ENCODE measurements at places on chromosomes 1 and 21.

- no peak for DNase-seq
Measured at GRCh38 chr1:17886386-17886785, 131.3 kb downstream of the ACTL8 start.

- no peak for DNase-seq
Measured at GRCh38 chr1:207603777-207604176, 41.2 kb upstream of the CR1L start.

DNA sequence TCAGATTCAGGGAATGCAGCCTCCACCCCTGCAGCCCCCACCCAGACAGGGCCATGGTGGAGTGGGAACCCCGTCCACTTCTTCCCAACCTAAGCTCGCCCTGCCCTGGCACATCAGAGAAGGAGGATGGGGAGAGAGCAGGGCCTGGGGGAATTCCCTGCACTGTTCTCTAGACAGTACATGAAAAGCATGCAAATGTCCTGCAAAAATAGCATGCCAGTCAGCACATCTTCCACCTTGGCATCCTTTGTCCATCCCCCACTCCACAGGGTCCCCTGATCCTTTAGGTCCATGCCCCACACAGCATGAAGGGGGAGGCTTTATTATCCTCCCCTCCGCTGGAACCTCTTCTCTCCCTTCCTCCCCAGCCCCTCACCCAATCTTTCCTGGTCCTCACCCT is 35.0 kb upstream of the RD3 start:
- no peak for DNase-seq

- DNase-seq, result no peak
Measured at GRCh38 chr1:36622741-36623648, 140.3 kb upstream of the CSF3R start.

DNA sequence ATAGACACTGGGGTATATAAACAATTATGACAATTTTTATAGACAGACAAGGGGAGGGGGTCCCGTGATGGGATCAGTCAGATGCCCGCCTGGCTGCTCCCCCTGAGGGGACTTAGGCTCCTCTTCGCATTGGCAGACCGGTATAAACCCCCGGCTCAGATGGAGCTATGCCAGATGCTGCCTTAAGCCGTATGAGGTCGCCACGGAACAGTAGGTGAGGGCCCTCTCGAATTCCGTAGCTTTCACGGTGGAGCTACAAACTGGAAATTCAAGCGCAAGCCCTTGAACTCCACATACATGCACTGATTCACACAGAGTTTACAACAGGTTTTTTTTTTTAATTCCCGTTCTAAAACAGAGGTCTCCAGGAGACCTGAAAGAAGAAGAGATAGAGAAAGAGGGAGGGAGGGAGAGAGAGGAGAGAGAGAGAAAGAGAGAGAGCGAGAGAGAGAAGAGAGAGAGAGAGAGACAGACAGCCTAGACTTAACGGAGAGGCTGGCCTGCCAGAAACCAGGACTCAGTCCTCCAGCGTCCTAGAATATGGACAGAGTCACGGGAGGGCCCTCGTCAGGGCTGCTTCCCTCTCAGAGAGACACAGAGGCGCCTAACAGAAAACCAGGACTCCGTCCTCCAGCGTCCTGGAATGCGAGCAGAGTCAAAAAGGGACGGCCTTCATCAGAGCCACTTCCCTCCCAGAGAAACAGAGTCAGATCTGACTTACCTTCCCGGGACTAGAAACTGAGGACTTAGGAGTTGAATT is 24.4 kb upstream of the TMEM54 start:
- peak; percentile 62 for DNase-seq

DNA sequence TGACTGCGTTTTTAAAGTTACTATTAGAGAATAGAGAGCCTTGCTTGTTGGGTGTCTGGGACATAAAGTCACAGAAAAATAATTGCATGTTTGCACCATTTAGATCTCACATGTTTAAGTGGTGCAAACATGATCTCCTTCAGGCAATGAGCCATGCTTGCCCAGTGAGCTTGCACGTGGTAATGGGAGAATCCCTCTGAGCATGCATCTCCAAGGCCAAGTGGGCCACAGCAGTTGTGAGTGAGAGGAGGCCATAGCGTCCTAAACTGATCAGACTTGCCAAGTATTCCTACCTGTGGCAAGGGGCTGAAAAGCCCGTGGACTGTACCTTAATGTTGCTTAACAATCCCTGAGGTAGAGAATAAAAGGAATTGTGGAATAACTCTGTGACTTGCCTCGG is 158.3 kb downstream of the PLA2G4A start:
- no peak for DNase-seq

GRCh38 chr1:25810341-25811299 is 9.1 kb upstream of the MTFR1L start:
- peak; percentile 59 for DNase-seq

DNA sequence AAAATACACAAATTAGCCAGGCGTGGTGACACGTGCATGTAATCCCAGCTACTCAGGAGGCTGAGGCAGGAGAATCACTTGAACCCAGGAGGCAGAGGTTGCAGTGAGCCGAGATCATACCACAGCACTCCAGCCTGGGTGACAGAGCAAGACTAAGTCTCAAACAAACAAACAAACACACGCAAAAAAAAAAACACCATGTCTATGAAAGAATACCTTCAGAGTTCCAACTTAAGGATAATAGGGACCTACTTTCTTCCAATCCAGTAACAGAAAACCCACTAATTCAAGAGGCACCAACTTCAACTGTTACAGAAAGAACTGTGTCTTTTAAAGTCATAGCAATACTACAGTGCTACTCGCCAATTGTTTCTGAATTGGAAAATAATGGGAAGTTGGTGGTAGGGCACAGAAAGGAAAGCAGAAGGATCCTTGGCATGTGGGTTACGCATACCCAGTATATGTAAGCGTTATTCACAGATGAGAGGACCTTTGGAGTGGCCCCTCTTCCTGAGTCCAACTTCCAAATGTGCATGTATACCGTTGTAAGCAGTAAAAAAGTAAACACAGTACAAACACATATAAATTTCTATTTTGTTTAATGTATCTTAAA is 87.0 kb downstream of the ACBD6 start:
- DNase-seq, result no peak

DNA sequence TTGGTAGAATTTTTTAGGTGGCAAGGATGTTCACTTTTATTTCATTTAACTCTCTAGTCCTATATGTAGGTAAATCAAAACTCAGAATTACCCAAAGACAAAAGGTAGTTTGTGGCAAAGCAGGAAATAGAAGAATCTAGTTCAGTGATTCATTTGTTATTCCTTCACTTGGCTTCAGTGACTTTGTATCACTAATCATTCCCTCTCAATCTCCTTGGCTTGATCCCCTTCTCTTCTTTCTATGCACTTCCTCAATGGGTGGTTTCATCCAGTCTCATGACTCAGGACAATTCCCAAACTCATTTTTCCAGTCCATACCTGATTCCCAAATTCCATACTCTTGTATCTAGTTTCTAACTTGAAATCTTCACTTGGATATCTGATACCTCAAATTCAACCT is 64.9 kb downstream of the PRKACB start:
- DNase-seq, result no peak

GRCh38 chr1:222989443-222989842 is 153.6 kb downstream of the TLR5 start:
- no peak for DNase-seq

DNA sequence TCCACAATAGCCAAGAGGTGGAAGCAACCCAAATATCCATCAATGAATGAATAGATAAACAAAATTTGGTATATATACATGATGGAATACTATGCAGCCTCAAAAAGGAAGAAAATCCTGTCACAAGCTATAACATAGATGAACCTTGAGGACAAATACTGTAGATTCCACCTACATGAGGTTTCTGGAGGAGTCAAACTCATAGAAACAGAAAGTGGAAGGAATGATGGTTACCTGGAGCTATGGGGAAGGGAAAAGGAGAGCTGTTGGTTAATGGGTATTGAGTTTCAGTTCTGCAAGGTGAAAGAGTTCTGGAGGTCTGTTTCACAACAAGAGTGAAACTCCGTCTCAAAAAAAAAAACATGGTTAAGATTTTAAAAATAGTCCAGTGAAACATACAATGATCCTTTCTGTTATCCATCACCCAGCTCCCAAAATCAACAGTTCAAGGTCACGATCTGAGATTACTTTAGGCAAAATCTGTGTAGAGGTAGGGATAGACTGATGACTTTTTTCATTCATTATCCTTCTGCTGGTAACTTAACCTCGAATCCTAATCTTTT is 80.8 kb upstream of the HNRNPU start:
- no peak for DNase-seq

DNA sequence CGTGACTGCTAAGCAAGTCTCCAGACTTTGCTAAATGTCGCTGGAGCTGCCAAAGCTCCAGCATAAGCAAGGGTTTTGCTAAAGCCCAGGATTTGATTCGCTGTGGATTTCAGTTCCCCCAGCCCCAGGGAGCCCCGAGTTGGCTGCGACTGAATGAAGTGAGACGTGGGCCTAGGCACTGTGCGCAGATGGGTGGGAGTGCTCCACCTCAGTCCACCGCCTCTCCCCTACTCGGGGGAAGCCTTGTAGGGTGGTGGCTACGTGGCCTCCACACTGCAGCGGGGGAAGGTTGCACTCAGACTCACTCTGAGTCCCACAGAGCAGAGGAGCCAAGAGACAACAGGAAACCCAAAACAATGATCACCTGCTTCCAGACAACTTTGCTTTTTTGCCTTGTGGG is 397.8 kb upstream of the VAMP3 start:
- no peak for DNase-seq

GRCh38 chr1:183941001-183941400 is 96.5 kb downstream of the COLGALT2 start:
- peak; percentile 94 for DNase-seq

DNA sequence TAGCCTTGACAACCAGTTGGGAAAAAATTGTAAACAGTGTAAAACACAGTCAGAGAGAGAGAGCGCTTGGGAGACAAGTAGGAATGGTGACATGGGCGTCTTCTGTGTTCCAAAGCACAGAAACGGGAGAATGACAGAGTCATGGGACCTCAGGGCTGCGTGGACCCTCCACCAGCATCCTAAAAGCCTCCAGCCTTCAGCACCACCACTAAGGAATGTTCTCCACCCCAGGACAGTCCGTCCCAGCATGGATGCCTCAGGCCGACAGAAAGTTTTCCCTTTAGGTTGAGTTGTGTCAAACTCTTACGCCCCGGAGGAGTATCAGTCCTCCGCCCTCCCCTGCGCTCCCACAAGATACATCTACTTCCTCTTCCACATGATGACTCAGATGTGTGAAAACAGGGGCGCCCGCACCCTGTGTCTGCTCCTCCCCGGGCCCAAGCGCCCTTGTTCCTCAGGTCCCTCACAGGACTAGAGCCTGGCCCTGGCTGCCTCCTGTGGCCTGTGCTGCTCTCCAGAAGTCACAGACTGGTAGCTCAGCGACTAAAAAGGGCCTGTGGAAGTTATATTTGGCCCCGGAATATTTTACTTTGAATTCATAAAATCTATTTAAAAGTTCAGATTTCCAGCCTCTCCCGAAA is 63.9 kb upstream of the EFHD2 start:
- no peak for DNase-seq

DNA sequence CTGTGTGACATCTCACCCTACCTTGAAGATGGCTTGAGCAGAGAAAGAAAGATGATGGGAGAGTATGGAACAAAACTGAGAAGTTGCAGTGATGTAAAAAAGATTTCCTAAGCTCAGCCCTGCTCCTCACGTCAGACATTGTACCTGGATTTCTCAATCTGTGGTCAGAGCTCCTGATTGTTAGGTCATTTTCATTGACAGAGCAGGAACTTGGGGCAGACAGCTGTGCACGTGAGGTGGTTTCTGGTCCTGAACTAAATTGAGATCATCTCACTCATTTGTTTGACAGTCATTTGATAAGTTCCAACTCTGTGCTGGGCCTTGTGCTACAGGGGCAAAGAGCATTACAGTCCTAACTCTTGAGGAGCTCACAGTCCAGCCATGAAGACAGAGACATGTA is 10.2 kb downstream of the TRAF3IP3 start:
- no peak for DNase-seq

DNA sequence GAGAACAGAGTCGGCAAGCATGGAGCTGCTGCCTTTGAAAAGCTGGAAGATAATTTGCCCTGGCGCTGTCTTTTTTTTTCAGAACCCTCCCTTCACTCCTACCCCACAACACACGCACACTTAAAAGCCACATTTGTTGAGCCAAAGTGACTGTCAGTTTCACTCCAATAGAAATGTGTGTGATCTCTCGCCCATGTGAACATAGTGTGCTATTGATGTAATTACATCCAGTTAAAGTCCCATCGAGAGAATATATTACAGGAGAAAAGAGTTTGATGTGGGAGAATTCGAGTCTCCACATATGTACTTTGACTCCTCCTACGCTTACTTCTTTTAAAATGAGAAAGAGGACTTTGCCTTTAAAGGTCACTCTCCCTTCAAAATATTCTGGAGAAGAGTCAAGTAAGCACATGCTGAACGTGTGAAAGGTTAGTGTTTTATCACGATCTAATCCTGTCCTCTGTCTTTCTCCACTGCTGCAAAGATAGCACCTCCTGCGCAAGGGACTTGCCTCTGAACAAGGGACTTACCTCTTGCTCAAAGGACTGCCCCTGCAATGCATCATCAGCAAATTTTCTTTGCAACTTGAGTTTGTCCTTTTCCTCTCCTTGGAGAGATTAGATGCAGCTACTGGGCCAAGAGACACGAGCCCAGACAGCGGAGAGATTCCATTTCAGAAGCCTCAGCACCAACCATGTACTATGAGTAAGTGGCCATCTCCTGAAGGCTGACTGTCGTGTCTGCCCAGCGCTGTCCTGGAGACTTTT is 613.9 kb downstream of the PTPRU start:
- no peak for DNase-seq

- no peak for DNase-seq
Measured at GRCh38 chr21:21384977-21385376, 386.8 kb downstream of the NCAM2 start.

GRCh38 chr1:112059679-112060078 is 70.2 kb upstream of the KCND3 start:
- DNase-seq, result no peak

GRCh38 chr1:198687429-198687828 is 48.6 kb downstream of the PTPRC start:
- no peak for DNase-seq

DNA sequence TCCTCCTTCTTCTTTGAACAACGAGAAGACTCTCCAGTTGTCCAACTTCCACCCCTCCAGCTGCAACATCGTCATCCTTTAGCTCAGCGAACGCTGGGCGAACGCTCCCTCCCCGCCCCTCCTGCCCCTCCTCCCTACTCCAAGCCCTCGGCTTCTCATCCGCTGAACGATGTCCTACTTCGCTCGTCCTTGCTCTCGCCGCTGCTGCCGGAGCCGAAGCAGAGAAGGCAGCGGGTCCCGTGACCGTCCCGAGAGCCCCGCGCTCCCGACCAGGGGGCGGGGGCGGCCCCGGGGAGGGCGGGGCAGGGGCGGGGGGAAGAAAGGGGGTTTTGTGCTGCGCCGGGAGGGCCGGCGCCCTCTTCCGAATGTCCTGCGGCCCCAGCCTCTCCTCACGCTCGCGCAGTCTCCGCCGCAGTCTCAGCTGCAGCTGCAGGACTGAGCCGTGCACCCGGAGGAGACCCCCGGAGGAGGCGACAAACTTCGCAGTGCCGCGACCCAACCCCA is at the start of gene BCAN:
Gene BCAN (plus strand): TSS at position 357 of the 504 bp plus-strand sequence. CDS start 3,938 bp downstream, outside the sequence.
- DNase-seq, result peak; percentile 85

- no peak for DNase-seq
Measured at GRCh38 chr1:10975567-10976326, 36.7 kb upstream of the TARDBP start.
